ENCODE measurements at places on chromosomes 7 and 10.

DNA sequence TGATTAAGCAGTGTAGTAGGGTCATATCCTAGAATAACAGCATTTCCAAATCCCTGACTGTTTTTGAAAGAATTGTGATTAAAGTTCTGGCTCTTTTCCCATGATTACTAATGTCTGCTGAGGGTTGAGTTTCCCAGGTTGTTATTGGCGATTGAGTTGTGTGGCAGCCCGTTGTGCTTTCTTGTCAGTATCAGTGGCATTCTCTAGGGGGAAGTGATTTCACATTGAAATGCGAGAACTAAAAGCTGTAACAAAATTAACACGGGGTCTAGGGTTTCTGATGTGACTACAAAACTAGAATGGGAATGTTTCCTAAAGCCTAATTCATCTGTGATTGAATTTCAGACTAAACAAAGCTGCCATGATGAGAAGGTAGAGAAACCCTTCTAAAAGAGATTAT is 349.4 kb downstream of the EXOC4 start:
- no peak for DNase-seq

DNA sequence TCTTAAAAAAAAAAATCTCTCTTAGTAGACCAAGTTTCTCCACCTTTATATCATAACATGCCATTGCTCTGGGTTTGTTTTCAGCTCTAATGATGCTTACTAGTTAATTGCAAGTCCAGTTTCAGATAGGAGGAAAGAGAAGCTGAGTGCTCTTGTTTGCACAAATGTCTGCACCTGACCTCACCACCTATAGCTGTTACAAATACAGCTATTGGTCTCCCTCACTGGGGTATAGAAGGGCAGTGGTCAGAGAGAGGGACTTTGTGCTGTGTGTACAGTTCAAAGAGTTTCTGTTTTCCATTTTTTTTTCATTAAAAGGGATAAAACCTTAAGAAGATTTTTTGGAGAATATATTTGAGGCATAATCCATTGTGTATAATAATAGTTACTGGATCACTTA is 52.7 kb downstream of the TAS2R16 start:
- no peak for DNase-seq

DNA sequence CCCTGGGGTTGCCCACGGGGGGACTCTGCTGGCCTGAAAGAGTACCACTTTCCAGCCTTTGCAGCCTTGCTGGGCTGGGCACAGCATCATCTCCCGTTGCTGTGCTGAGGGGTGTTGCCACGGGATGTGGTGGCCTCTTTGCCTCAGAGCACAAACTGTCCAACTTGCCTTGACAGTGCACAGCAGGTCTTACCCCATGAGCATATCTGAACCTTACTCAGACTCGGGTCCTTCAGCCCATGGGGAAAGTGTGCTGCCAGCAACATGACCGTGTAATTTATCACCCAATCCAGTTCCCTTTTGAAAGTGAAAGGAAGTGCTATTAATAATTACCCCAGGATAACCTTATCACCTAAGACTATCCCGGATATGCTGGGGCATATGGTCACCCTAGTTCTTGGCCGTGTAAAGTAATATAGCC is 46.8 kb downstream of the TBXAS1 start:
- DNase-seq: no peak

- DNase-seq: no peak
These were observed 110.5 kb downstream of the SVIL start for GRCh38 chr10:29524294-29524693.

DNA sequence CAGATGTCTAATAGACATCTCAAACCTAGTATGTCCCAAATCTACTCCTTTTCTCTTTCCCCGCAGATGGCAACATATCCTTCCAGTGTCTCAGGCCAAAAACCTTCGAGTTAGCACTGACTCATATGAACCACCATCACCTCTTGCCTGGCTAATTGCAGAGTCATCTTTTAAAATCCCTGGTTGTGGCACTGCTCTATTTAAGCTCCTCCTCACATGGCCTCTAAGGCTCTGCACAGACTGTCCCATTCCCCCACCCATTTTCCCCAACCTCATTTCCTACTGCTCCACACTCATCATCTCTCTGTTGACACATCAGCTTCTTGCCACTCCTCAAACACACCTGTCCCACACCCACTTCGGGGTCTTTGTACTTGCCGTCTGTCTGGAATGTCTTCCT is 16.8 kb upstream of the HBP1 start:
- no peak for DNase-seq

GRCh38 chr7:82423446-82423845 is 20.1 kb downstream of the CACNA2D1 start:
- no peak for DNase-seq

Data from putamen (tissue), 1 donor.